Pulmonary artery endothelial cell (primary cell): ENCODE measurements at places on chromosomes 7 and 10.

- no peak for DNase-seq
These were observed 677 bp downstream of the TSPAN14 start for GRCh38 chr10:80454513-80455460.

DNA sequence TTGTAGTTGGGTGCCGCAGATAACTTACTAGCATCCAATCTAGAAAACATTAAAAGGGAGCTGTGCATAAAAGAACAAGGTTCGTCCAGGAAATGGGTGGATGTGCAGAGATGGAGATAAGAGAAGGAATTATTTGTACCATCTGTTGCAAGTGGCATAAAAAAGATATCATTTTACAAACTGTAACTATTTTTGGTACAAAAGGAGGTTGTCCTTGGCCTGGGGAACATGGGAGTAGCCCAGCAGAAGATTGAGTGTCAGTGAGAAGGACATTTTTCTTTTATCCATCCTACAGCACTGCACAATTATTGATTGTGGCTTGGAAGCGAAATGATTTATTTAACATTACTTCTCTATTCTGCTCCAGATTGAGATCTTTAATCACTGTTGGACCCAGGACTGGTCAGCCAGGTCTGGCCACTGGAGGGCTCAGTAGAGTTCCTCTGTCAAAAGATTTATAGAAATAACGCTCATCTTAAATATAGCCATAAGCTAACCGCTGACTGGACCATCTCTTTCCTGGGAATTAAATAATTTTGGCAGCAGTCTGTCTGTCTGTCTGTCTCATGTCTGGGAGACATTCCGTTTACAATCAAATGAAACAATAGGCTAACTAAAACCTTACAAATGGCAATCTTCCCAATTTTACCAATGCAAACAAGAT, 254.1 kb downstream of the KIAA1217 start:
- no peak for DNase-seq

DNA sequence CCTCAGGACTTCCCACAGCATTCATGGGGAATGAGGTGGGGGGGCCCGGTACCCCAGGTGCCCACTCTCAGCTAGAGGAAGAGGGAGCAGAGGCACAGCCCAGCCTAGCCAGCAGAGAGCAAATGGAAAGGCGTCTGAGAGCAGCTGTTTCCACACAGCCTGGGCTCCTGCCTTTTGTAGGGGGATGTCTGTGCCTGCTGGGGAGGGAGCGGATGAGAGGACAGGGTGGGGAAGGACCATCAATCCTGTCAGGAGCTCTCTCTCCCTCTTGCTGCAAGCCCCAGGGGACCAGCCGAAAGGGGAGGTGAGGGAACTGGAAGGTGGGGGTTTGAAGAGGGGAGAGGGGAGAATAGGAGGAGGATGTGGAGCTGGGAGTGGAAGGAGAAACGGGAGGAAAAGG, at the start of gene PKD2L1:
Gene PKD2L1, minus strand, starts transcription at position 150 of the 400 bp plus-strand sequence. Its CDS starts 125 bp downstream, at position 25.
- DNase-seq: no peak

DNA sequence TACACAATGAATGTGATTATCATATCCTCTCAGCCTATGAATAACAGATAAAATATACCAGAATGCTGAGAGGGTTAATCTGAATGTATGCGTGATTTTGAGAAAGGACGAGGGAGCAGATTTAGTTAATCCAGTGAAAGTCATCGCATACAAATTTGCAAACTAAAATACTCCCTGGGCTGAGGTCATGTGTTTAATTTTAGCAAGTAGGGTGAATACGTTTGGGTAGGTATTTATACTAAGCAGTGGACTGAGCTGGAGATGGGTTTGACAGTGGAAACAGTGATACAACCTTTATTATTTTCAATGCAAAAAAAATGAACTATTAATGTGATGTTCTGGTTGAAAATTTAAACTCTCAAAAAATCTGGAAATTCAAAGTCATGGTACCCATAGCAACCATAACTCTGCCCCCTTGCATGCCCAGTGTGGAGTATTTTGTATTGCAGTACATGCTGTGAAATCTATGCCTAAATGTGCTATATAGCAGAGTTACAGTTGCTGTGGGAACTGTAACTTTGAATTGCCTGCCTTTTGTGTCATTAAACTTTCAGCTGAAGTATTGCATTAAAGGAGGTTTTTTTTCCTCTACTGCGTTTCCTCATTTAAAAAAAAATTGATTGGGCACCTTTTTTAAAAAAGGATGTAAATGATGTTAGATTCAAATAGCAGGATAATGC, 9.5 kb upstream of the ARID5B start:
- DNase-seq: no peak

DNA sequence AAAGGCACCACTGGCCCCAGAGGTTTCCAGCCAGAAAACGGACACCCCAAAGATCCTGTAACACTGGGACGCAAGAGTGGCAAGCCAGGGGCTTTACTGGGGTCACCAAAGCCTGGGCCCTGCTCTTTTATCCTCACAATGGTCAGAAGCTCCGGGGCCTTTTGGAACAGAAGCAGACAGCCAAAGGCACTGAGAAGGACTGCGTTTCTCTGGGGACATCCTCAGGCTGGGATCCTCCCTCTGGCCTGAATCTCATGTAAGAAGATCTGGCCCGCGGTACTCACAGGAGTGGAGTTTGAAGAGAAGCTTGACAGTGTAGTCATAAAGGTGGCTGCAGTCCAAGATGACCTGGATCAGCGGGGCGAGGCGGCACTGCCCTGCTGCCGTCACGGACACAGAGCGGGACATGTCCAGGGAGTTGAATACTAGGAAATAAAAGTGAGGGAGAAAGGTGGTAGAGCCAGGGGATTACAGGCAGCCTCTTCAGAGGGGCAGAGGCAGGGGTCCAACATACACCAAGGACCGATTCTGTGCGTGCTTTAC, 81.4 kb downstream of the SPDYE5 start:
- no peak for DNase-seq

DNA sequence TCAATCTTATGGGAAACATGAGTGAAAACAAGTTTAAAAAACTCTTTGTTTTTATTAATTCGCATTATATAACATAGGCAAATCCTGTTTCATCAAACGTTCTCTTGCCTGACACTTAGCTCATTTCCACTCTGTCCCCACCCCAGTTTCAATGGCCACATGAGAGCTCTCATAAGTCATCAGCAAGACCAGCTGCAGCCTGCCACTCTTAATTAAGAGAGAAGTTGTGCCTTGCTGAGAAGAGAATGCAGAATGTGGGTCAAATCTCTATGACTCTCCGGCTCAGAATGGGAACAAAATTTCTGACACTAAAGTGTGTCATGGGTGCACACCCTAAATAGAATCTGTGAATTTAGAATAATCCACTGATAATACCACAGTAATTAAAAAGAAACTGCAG, 39.6 kb downstream of the ASAH2 start:
- DNase-seq: no peak

GRCh38 chr7:140672382-140673062, at the start of gene ADCK2:
Gene ADCK2 (plus strand): TSS chr7:140672945. CDS start chr7:140673331, 386 bp downstream.
- DNase-seq: no peak
